ENCODE measurements at places on chromosomes 2 and 18.

DNA sequence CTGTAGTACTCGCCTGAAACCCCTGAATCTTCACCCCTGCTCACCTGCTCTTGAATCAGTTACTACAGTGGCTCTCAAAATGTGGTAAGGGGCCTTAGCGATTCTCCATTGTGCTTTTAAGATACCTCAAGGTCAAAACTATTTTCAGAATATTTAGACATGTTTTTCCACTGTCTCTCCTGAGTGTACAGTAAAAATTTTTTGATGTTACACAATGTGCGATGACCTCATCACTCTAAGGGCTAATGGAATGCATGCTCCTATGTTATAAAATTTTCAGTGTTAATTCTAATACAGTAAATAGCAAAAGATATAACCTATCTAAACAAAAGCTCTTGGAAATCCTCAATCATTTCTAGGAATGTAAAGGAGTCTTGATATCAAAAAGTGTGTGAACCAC lies 336.9 kb upstream of the PKDCC start:
- no peak for DNase-seq

- no peak for DNase-seq
Observed at GRCh38 chr2:222756951-222757650, 85.6 kb downstream of the MOGAT1 start.

DNA sequence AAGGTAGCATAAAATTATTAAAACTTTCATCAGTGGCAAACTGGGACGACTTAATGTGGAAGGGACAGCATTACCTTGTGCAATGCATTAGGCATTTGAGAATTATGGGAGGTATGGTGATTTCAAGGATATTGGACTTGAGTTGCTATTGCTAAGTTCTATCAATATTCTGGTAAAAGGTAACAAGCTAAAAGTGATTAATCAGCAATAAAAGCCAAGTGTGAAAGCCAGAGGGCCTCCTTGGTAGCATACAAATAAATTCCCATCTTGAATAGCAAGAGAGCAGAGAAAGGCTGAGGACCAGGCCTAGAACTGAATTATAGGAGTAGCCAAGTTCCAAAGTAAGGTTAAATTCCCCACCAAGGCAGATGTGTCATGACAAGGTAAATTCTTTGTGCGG lies 74.2 kb upstream of the KCNH7 start:
- DNase-seq: no peak

GRCh38 chr18:32769586-32770053 lies 3.2 kb downstream of the KLHL14 start:
- no peak for DNase-seq

DNA sequence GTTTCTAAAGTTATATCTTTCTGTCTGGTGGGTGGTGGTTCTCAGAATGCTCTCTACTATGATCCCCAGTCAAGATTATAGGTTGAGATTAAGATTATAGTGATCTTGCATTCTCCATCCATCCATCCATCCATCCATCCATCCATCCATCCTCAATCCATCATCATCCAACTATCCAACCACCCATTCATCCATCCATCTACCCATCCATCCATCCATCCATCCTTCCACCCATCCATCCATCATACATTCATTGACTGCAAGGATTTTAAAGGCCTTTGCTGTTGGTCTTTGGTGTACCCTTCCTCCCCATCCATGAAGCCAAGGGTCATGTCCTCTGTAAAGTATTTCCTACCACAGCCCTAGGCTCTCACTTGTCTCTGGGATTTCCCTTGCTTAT lies 13.1 kb downstream of the GLI2 start:
- no peak for DNase-seq

DNA sequence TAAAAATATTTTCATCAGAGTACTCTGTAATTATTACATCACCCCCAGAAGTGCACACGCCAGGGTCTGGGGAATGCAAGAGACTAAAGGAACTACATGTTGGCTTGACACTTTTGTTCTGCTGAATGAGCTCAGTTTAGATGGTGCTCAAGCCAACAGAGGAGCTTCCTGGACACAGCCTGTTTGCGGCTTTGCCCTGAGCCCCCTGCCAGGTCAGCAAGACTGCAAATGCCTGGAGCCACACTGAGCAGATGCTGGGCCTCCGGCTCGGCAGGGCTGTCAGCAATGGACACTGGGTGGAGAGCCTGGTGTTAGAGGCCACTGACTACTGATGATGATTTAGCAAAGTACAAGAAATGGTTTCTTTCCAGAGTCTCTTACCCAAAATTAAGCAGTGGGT lies 31.9 kb downstream of the PTPN18 start:
- DNase-seq: no peak

DNA sequence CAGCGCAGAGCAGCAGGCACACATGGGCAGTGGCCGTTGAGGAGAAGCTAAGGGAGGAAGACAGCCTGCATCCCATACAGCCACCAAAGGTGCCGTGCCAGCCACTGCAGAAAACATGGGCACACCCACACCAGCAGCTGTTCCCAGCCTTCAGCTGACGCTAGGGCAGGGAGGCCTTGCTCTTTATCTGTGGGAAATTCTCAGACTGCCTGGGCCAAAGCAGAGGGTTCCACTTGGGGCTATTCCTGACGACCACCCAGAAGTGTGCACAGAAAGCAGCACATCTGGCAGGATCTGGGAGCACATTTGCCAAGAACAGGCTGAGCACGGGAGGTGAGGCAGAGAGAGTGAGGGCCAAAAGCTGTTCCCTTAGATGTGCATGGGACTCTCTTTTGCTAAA lies 101.3 kb upstream of the SOX11 start:
- no peak for DNase-seq

GRCh38 chr18:47969816-47970215 lies 39.4 kb upstream of the SMAD2 start:
- DNase-seq: no peak

Measured in globus pallidus (tissue), 1 donor.